ENCODE measurements at places on chromosomes 3 and 15. TPM values are rescaled to one million over a fixed set of nuclear protein-coding genes. Genes with fewer than 3 reads are reported as not detected.

- no peak for DNase-seq
Measured at GRCh38 chr15:78811825-78812183, 540 bp upstream of the ADAMTS7 start.

DNA sequence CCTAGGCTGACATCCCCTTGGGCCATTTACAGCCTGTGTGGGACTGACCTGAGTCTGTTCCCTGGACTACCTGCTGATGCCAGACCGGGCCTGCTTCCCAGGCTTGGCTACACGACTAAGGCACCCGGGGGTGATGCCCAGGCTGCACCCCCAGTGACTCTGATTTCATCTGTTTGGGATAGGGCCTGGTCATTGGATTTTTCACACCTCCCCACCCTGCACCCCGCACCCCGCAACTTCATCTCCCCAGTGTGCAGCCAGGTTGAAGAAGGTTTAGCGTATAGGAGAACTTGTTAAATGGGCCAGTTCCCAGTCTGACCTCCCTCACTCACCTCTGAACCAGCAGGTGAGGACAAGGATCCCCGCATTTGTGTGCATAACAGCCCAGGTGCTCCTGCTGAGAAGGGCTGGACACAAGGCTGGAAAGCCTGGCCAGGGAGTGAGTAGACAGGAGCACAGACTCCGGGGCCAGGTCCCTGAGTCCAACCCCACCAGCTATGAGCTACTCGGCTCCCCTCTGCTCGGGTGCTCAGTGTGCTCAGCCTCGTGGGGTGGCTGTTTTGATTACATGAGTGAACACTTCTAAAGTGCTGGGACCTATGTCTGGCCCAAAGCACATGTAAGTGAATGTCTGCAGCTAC, 18.5 kb downstream of the SLC6A20 start:
- DNase-seq, result no peak

GRCh38 chr3:178325330-178325729, 210.9 kb upstream of the KCNMB2 start:
- no peak for DNase-seq

GRCh38 chr3:152284906-152285305, 16.2 kb downstream of the MBNL1 start:
- no peak for DNase-seq

GRCh38 chr3:112302150-112302830, 8.3 kb upstream of the SLC9C1 start:
- no peak for DNase-seq

GRCh38 chr3:188060840-188061544, 93.0 kb upstream of the LPP start:
- no peak for DNase-seq

Gene ICE2
- polyA plus RNA-seq, result 90.4 TPM

Gene SLC15A2
- 12.7 TPM for polyA plus RNA-seq

Gene CFAP92
- 1.9 TPM for polyA plus RNA-seq

Data from renal cortex interstitium (tissue), 15 donors.